ENCODE measurements at places on chromosomes 12 and 14.

- DNase-seq, result no peak
Observed at GRCh38 chr12:106088811-106089485, 49.8 kb downstream of the NUAK1 start.

- peak; percentile 25 for DNase-seq
Observed at GRCh38 chr12:71780237-71780822, 25.7 kb downstream of the RAB21 start.

DNA sequence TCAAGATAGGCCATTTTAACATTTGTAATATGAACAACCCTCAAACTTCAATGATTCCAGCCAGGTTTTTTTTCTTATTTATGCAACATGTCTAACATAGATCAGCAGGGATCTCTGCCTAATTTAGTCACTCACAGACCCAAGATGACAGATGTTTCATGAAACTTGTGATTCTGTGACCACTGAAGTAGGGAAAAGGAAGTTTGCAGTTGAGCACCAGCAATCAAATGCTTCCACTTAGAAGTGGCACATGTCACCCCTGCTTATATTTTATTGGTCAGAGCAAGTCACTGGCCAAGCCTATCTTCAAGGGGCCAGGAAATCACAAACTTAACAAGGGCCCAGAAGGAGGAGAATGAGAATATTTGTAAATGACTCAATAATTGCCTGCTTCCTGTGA is 150.6 kb downstream of the BCAT1 start:
- no peak for DNase-seq

- no peak for DNase-seq
Observed at GRCh38 chr14:48970943-48971342, 615.2 kb downstream of the RPS29 start.

DNA sequence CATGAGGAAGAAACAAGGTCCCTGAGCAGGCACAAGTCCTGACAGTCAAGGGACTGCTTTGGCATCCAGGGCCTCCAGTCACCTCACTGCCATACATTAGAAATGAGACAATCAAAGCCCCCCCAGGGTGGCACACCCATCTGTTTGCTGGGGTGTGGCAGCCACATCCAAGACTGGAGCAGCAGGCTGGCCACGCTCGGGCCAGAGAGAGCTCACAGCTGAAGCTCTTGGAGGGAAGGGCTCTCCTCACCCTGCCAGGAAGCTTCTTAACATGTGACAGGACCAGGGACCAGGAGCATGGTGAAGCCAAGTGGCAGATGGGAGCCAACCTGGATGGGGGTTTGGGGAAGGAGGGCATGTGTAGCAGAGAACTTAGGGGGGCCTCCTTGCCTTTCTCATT is 10.0 kb downstream of the CACNB3 start:
- no peak for DNase-seq

GRCh38 chr12:115630136-115630535 is 647.4 kb downstream of the MED13L start:
- no peak for DNase-seq

- DNase-seq, result no peak
Observed at GRCh38 chr12:80001562-80001961, 66.7 kb upstream of the PPP1R12A start.

GRCh38 chr12:117119592-117120198 is 20.5 kb upstream of the TESC start:
- no peak for DNase-seq

All from foreskin melanocyte (primary cell).